Liver (tissue), 10 donors: ENCODE measurements at places on chromosomes 2 and 18.

- H3K4me3 ChIP-seq = no peak overlapping the region
- no peaks in the 10 kb centered on the region for H3K4me1 ChIP-seq
- no peaks in the 10 kb centered on the region for H3K36me3 ChIP-seq
- no peak overlapping the region for H3K27ac ChIP-seq
Measured at GRCh38 chr18:985212-985661, 80.6 kb downstream of the ADCYAP1 start.

- H3K36me3 ChIP-seq = no peaks in the 10 kb centered on the region
- no peak overlapping the region for H3K4me3 ChIP-seq
- no peaks in the 10 kb centered on the region for H3K4me1 ChIP-seq
- H3K27ac ChIP-seq = no peak overlapping the region
- H3K27me3 ChIP-seq = no peaks in the 10 kb centered on the region
Measured at GRCh38 chr2:201813996-201814760, 7.8 kb downstream of the CDK15 start.

- peaks cover 6% of the 10 kb centered on the region for H3K4me1 ChIP-seq
- H3K36me3 ChIP-seq = no peaks in the 10 kb centered on the region
- H3K27me3 ChIP-seq = no peaks in the 10 kb centered on the region
- no peak for DNase-seq
- H3K27ac ChIP-seq = no peak overlapping the region
- no peak overlapping the region for H3K4me3 ChIP-seq
Measured at GRCh38 chr2:71557321-71557720, 104.0 kb downstream of the DYSF start.

- H3K4me1 ChIP-seq = peaks cover 16% of the 10 kb centered on the region
- no peak for DNase-seq
- H3K27ac ChIP-seq = peak overlapping the region; percentile 63
- peak overlapping the region; percentile 57 for H3K4me3 ChIP-seq
- no peaks in the 10 kb centered on the region for H3K36me3 ChIP-seq
Measured at GRCh38 chr2:170713543-170714380, 1.4 kb upstream of the SP5 start.

GRCh38 chr2:127545796-127546195, 10.3 kb downstream of the MYO7B start:
- DNase-seq = no peak
- no peak overlapping the region for H3K4me3 ChIP-seq
- no peak overlapping the region for H3K27ac ChIP-seq
- H3K4me1 ChIP-seq = no peaks in the 10 kb centered on the region
- H3K27me3 ChIP-seq = no peaks in the 10 kb centered on the region
- H3K36me3 ChIP-seq = no peaks in the 10 kb centered on the region

GRCh38 chr2:128491692-128492244, 173.1 kb upstream of the HS6ST1 start:
- DNase-seq = no peak
- H3K4me3 ChIP-seq = no peak overlapping the region
- H3K27ac ChIP-seq = no peak overlapping the region
- H3K4me1 ChIP-seq = no peaks in the 10 kb centered on the region

DNA sequence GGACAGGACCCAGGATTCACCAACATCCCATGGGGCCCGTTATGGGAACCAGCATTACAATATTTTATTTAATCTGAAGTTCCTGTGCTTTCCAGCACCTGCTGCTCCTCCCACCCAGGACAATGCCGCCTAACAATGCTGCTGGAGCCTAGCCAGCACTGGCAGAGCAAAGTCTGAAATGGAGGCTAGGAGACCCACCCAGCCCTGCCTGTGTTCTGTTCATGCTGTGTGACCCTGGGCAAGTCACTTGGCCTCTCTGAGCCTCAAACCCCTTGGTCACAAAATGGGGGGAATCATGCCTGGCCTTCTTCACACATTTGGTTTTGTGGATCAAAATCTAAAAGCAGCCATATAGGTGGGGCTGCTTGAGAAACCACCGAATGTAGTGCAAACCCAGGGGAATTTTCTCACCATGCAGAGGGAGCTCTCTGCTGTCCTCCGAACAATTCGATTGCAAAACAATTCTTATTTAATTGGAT, 38.5 kb upstream of the ODC1 start:
- no peaks in the 10 kb centered on the region for H3K27me3 ChIP-seq
- H3K4me3 ChIP-seq = no peak overlapping the region
- H3K4me1 ChIP-seq = peaks cover 3% of the 10 kb centered on the region
- H3K27ac ChIP-seq = no peak overlapping the region

- H3K27ac ChIP-seq = no peak overlapping the region
- H3K27me3 ChIP-seq = peaks cover 4% of the 10 kb centered on the region
- DNase-seq = no peak
- no peaks in the 10 kb centered on the region for H3K4me1 ChIP-seq
- no peak overlapping the region for H3K4me3 ChIP-seq
Measured at GRCh38 chr18:59963229-59963628, 63.4 kb downstream of the PMAIP1 start.

DNA sequence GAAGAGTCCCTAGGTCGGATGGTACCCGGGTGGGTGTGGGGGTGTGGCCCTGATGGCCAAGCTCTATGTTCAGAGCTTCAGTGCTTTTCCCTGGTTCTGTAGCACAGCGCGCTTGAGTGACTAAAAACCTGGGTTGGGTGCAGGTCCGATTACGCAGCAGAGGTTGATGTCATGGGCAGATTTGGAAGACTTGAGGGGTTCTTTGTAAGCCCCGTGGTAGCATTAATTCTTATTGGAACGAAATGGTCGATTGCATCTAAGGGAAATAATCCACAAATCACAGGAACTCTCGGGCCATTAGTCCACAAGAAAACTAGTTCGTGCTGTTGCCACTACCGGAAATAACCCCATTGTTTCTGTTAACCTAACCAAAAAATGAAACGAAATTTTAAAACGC, 9.0 kb downstream of the HOXD8 start:
- peaks cover 9% of the 10 kb centered on the region for H3K4me1 ChIP-seq
- no peaks in the 10 kb centered on the region for H3K36me3 ChIP-seq
- DNase-seq = no peak
- peaks cover 27% of the 10 kb centered on the region for H3K27me3 ChIP-seq

DNA sequence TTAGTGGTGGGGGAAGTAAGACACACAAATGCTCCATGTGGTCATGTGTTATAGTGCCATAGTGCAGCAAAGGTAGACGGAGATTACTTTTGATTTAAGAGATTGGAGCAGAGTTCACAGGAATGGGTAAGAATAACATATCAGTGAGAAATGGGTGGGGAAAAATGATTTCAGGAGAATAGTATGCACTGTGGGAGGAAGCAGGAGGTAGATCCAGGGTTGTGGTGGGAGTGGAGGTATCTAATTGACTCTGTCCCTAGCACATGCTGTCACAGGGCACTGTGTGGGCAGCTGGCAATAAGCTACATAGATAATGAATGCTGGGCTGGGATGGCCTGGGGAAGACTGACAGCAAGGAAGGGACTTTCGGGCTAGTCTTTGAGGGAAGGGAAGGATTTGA, 65.3 kb downstream of the STAT1 start:
- H3K36me3 ChIP-seq = no peaks in the 10 kb centered on the region
- no peaks in the 10 kb centered on the region for H3K27me3 ChIP-seq
- H3K27ac ChIP-seq = no peak overlapping the region
- H3K4me1 ChIP-seq = no peaks in the 10 kb centered on the region
- H3K4me3 ChIP-seq = no peak overlapping the region

- H3K27me3 ChIP-seq = no peaks in the 10 kb centered on the region
- no peak for DNase-seq
- H3K4me1 ChIP-seq = no peaks in the 10 kb centered on the region
- H3K4me3 ChIP-seq = no peak overlapping the region
- no peak overlapping the region for H3K27ac ChIP-seq
- no peaks in the 10 kb centered on the region for H3K36me3 ChIP-seq
Measured at GRCh38 chr18:9536354-9537152, 61.2 kb downstream of the RALBP1 start.

GRCh38 chr18:29879763-29880162, 1162.8 kb downstream of the DSC3 start:
- no peaks in the 10 kb centered on the region for H3K36me3 ChIP-seq
- no peaks in the 10 kb centered on the region for H3K4me1 ChIP-seq
- DNase-seq = no peak
- H3K27ac ChIP-seq = no peak overlapping the region
- H3K4me3 ChIP-seq = no peak overlapping the region
- H3K27me3 ChIP-seq = no peaks in the 10 kb centered on the region

- no peaks in the 10 kb centered on the region for H3K4me1 ChIP-seq
- H3K27ac ChIP-seq = no peak overlapping the region
- no peaks in the 10 kb centered on the region for H3K36me3 ChIP-seq
- H3K4me3 ChIP-seq = no peak overlapping the region
Measured at GRCh38 chr18:69636529-69637301, 236.0 kb downstream of the DOK6 start.

GRCh38 chr2:211994806-211995205, 543.8 kb downstream of the ERBB4 start:
- H3K4me3 ChIP-seq = no peak overlapping the region
- H3K4me1 ChIP-seq = no peaks in the 10 kb centered on the region
- H3K36me3 ChIP-seq = no peaks in the 10 kb centered on the region
- no peak overlapping the region for H3K27ac ChIP-seq
- no peaks in the 10 kb centered on the region for H3K27me3 ChIP-seq
- no peak for DNase-seq

- H3K4me1 ChIP-seq = peaks cover 4% of the 10 kb centered on the region
- no peaks in the 10 kb centered on the region for H3K36me3 ChIP-seq
- no peak overlapping the region for H3K27ac ChIP-seq
- no peaks in the 10 kb centered on the region for H3K27me3 ChIP-seq
- H3K4me3 ChIP-seq = no peak overlapping the region
Measured at GRCh38 chr2:43062058-43062457, 164.3 kb downstream of the ZFP36L2 start.

GRCh38 chr2:100957996-100958653, 44.0 kb upstream of the RPL31 start:
- no peaks in the 10 kb centered on the region for H3K36me3 ChIP-seq
- peak overlapping the region; percentile 55 for H3K27ac ChIP-seq
- no peaks in the 10 kb centered on the region for H3K27me3 ChIP-seq

- H3K27me3 ChIP-seq = no peaks in the 10 kb centered on the region
- DNase-seq = no peak
- H3K4me3 ChIP-seq = no peak overlapping the region
- no peak overlapping the region for H3K27ac ChIP-seq
- H3K4me1 ChIP-seq = no peaks in the 10 kb centered on the region
Measured at GRCh38 chr2:219028996-219029828, 12.1 kb downstream of the CFAP65 start.

DNA sequence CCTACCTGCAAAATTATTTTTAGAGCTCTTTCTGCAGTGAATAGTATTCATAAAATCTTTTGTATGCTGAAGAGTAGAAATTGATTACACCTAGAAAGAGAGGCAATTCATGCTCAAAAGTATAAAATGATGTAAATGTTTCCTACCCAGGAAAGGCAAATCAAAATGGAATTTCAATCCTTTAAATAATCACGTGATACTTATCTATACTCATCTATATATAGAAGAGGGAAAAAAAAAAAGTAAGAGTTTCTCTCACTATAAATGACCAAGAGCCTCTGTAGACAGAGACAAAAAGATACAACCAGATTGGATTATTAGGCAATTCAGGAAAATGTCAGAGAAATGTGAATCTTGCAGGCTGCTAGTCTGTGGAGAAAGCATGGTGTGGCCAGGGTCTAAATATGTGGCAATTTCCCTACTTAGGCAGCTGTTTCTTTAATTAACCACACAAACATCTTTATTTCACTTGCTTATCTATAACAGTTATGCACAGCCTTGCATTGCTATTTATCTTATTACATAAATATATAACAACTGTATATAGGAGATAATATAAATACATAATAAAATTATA, 39.5 kb downstream of the METTL8 start:
- H3K4me3 ChIP-seq = no peak overlapping the region
- no peaks in the 10 kb centered on the region for H3K27me3 ChIP-seq
- no peaks in the 10 kb centered on the region for H3K4me1 ChIP-seq
- no peaks in the 10 kb centered on the region for H3K36me3 ChIP-seq
- H3K27ac ChIP-seq = no peak overlapping the region

GRCh38 chr2:74297391-74297790, 45.8 kb downstream of the SLC4A5 start:
- H3K27ac ChIP-seq = no peak overlapping the region
- H3K4me1 ChIP-seq = no peaks in the 10 kb centered on the region
- DNase-seq = no peak

DNA sequence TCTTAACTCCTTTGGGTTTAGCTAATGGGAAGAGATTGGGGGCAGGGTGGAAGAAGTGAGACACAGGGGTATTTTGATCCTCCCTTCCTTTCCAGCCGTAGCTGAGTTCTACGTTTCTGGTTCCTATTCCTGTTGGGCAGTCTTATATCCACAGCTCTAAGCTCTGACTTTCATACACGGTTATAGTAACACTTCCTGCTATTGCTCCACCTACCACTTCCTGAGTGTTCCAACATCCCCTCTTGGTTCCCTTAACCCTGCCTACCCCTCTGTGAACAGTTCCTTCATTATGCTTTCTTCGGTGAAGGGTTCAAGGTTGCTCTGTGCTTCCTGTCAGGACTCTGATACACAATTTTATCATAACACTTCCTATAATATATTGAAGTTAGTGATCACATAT, 205.1 kb downstream of the DNAH7 start:
- H3K4me1 ChIP-seq = no peaks in the 10 kb centered on the region
- DNase-seq = no peak
- no peaks in the 10 kb centered on the region for H3K36me3 ChIP-seq
- no peaks in the 10 kb centered on the region for H3K27me3 ChIP-seq

GRCh38 chr2:74373221-74373676, 6.9 kb downstream of the DCTN1 start:
- no peak for DNase-seq
- no peak overlapping the region for H3K4me3 ChIP-seq
- no peaks in the 10 kb centered on the region for H3K4me1 ChIP-seq
- no peak overlapping the region for H3K27ac ChIP-seq

DNA sequence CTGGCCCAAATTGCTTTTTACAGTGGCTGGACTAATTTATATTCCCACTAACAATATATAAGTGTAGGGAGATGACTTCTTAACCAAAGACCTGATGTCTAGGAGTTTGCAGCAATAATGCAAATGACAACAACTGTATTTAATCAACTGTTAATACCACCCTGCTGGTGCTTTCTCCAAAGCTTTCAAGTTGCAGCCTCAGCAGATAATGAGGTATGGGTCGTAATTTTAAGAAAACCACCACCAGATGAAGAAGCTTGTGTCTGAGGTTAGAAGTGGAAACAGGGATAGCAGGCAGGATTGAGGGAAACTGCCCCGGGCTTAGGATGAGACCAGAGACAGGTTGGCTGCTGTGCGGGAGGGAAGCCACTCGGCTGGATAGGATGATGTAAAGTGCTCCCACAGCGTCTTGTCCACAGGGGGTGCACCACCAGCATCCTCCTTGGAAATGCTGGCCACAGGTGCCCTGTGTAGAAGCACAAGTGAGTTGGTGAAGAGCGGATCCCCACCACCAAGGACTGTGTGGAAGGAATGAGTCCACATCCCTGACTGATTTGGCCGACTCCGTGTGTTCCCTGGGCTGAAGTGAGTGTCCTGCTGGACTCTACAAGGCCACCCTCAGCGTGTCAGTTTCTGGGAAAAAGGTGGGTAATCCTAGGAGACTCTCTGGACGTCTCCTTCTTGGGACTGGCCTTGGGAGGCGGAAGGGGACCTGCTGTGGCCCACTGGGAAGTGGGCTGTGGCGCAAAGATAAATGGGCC, 76.1 kb upstream of the SMAD2 start:
- no peaks in the 10 kb centered on the region for H3K27me3 ChIP-seq
- no peaks in the 10 kb centered on the region for H3K36me3 ChIP-seq
- H3K4me1 ChIP-seq = peaks cover 7% of the 10 kb centered on the region
- H3K4me3 ChIP-seq = no peak overlapping the region
- H3K27ac ChIP-seq = no peak overlapping the region
- no peak for DNase-seq

GRCh38 chr18:32152705-32153448, 37.0 kb upstream of the MEP1B start:
- H3K4me1 ChIP-seq = no peaks in the 10 kb centered on the region
- H3K27ac ChIP-seq = no peak overlapping the region
- no peaks in the 10 kb centered on the region for H3K36me3 ChIP-seq

- no peak for DNase-seq
- H3K27me3 ChIP-seq = no peaks in the 10 kb centered on the region
- H3K27ac ChIP-seq = no peak overlapping the region
- H3K4me3 ChIP-seq = no peak overlapping the region
- H3K4me1 ChIP-seq = peaks cover 2% of the 10 kb centered on the region
Measured at GRCh38 chr2:105781274-105781978, 36.7 kb downstream of the NCK2 start.
